Urinary bladder (tissue), 4 donors: ENCODE measurements at places on chromosomes 6 and 20. TPM values are rescaled to one million over a fixed set of nuclear protein-coding genes. Genes with fewer than 3 reads are reported as not detected.

Gene SYCP2L
- total RNA-seq: 8.2 TPM

Gene SDCBP2
- total RNA-seq: 1.9 TPM

Gene SIM1
- total RNA-seq: 0.21 TPM

Gene PPIL6
- total RNA-seq: 11.9 TPM

- no peak for DNase-seq
Measured at GRCh38 chr6:148389086-148389485, 46.4 kb downstream of the SASH1 start.
